ENCODE measurements at places on chromosomes 2 and 18.

GRCh38 chr18:45688833-45689232 lies 35.1 kb upstream of the SLC14A1 start:
- peak; percentile 27 for DNase-seq

DNA sequence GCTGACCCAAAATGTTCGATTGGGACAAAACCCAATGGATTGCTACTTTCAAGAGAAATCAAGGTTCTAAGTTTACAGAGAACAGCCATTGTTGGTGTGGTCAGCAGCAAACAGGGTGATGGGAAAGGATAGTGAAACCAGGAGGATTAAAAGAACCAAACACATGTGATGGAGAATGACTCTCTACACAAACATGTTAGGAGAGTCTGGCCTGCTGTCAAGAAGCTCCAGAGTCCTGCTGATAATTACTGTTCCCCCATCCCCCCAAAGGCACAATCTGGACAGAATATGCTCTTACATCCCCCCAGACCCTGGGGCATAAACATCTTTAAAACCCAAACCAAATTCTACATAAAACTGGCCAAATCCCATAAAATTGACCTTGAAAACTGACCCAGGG lies 32.0 kb upstream of the ACYP2 start:
- no peak for DNase-seq

DNA sequence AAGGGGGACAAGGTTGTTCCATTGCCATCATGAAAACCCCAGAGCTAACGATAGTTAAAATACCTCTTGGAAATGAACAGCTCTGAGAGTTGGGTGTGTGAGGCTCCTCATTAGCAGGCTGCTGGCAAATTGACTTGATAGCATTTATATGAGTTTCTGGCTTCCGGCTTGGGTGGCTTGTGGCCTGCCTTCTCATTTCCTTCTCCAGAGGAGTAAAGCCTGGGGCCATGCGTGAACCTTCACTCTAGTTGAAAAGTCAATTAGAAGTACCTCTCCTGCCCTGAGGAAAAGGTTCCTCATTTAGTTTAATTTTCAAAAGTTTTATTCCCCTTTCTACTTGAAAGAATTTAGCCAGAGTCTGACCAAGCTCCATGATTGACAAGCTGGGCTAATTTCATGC lies 67.1 kb downstream of the MGAT5 start:
- DNase-seq = no peak

DNA sequence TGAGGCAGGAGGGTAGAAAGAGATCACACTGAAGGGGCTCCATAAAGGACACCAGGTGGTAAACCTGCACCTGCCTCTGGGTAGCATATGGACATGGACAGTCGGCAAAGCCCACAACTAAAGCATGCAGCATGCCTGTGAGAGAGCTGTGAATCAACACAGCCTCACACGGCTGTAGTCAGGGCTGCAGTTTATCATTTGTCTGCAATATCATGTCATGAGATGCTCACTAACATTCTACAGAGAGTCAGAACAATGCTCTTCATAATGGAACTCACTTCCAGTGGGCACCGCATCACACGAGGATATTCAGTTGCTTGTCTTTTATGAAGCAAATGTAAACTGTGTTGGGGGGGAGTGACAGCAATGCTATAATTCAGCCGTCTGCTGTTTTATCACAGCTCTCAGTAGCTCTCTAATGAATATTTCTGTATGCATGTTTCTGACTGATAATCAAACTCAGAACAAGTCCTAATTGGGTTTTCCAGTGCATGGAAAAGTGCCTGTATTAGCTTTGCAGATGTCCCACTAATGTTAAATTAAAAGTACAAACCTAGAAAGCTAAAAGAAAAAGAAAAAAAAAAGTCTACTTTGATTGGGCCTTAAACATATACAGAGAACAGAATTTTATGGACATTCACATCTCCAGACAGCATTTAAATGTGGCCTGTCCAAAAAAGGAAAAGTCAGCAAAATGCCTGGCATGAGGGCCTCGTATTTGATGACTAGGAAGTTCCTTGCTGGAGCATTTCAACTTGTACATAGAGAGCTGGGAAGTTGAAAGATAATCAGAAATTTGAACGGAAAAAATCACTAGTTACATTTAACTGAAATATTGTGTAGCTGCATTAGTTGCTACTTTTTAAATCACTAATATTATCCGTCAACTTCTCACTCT lies 406.1 kb upstream of the SOX11 start:
- DNase-seq = no peak

- DNase-seq = no peak
These were observed 51.7 kb downstream of the VIT start for GRCh38 chr2:36748166-36748565.

- no peak for DNase-seq
These were observed 130.6 kb downstream of the FMNL2 start for GRCh38 chr2:152465541-152465940.

DNA sequence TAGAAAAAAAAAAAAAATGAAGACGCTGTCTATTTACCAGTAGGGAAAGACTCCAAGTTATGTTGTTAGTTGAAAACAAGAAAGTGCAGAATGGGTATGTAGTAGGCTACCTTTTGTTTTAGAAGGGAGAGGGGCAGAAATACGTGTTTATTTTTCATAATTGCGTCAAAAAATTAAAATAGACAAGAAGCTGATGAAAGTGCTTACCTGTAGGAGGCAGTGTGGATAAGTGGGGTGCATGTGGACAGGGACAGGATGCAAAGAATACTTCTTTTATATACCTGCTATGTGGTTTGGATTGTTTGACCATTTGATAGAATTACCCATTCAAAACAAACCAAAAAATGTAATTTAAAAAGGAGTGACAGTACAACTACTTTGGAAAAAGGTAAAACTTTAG lies 3.0 kb upstream of the GCG start:
- no peak for DNase-seq

DNA sequence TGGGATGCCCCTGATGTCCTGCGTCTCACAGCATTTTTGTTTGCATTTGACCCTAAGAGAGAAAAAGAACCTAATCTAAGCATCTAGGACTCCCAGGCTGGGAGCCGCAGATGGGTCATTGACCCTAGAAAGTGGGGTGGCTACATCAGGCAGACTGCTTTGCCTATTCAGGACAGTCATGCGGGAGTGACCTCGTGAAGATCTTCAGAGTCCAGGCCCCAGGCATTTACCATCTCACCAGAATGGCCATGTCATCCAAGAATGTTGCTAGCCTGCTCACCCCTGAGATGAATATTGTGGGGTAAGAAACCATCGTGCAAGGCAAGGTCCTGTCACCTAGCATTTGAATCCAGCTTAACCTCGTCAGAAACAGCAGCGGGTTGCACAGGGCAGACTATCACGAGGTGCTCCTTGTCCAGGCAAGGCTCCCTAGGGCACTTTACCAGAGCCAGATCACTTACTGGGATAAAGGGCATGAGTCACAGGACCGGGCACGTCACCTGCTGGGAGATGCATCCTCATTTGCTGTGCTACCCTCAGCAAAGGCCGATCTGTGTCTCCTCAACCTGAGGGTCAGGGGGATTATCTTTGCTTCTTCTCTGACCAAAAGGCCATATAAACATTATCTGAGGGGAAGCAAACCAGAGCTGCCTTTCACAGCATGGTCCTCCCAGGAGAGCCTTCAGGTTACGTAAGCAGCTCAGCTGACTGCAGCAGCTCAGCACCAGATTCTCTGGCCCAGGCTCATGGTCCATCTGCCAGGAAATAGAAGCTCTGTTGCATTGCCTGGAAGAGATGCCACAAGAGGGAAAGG lies 162.3 kb downstream of the ACKR3 start:
- DNase-seq = no peak

GRCh38 chr2:134167015-134167414 lies 86.9 kb upstream of the MGAT5 start:
- DNase-seq = no peak

GRCh38 chr18:24212939-24213338 lies 74.1 kb downstream of the CABYR start:
- no peak for DNase-seq

GRCh38 chr2:133489641-133490410 lies 78.4 kb downstream of the NCKAP5 start:
- no peak for DNase-seq

- DNase-seq = no peak
These were observed 35.5 kb upstream of the TTR start for GRCh38 chr18:31555971-31556747.

DNA sequence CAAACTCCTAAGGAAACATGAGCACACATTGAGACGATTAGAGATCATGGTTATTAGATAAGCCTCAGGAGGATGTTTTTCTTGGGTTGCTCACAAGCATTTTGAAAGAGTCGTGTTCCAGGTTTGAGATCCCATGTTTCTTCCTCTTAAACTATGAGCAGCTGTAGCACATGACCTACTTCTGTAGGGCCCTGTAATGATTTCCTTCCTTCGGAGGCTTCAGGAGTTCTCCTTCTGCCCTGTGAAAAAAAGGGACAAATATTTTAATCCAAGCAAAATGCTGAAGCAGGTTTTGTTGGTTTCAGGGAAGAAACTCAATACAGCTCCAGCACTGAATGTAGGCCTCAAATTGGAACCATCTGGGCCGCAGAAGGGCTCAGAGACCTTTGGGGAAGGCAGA lies 82.6 kb downstream of the POU3F3 start:
- DNase-seq = no peak

DNA sequence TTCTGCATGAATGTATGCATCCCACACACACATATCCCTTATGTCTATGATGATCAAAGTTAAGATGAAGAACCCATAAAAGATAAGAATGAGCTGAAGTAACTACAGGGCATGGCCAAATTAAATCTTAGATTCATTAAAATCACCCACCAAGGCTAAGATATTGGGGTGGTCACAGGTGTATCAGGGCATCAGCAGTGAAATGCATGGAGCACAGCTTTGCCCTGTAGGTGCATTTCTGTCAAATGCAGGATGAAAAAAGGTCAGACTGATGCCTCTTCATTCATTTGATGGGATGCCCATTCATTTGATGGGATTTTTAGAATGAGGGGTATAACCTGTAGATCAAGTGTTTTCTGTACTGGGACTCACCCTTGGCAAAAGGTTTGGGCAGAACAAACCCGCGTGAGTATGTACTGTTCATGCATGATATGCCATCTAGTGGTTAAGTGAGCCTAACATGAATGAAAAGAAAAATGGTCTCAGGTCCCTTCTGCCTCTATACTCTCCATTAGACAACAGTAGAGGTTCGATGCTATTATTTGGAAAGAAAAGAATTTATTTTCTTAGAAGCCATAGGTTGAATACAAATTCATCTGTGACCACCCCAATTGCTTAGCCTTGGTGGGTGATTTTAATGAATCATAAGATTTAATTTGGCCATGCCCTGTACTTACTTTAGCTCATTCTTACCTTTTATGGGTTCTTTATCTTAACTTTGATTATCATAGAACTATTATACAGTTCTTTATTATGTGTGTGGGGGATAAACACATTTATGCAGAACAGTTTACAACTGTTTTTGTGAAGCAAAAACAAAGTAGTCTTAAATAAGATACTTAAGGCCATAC lies 43.2 kb upstream of the NOSTRIN start:
- no peak for DNase-seq

GRCh38 chr18:76977684-76978232 lies 154.8 kb downstream of the MBP start:
- no peak for DNase-seq

DNA sequence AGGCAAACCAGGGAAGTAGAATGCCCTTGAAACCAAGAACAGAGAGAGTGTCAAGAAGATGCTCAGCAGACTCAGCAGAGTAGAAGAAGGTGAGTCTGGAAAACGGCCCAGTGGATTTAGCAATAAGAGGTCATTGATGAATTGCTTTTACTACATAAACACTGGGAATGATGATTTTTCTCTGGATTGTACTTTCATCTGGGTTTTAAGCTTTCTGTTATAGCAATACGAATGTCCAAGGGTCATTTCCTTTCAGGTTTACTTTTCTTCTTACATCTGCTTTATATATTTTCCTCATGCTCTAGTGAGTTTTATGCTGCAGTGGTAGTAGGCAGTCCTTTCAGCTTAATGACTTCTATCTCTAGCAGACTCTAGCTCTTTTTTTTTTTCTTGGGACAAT lies 16.9 kb downstream of the EML6 start:
- no peak for DNase-seq

DNA sequence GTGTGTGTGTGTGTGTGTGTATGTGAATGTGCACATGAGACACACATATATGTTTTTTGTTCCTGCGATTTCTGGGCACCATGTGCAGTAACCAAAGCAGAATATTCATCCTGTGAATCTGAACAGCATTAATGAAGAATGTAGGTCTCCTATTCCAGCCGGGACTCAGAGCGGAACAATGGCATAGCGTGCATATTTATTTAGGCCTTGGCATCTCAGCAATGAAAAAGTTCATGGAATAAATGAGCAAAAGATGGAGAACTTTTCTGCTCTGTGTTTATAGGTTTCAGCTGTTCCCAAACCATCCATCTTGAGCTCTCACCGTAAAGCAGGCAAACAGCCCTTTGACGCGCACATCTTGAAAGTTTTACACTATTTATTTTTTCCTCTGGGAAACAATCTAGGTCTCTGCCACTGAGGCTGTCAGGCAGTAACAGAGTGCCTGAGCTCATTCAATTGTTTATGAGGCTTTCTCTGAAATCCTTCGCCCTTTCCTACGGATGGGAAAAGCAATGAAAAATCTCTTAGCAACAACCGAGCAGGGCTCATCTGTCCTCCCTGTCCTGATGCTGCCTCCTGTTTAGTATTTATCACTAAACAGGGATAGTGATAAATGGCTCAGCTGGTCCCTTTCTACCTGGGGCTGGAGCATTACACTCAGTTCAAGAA lies 146.2 kb upstream of the MSH6 start:
- DNase-seq = no peak

- DNase-seq = no peak
These were observed 491.0 kb downstream of the CDH2 start for GRCh38 chr18:27685807-27686412.

GRCh38 chr2:102975996-102976975 lies 214.5 kb downstream of the TMEM182 start:
- no peak for DNase-seq

GRCh38 chr2:240567137-240567871 lies 980 bp upstream of the RNPEPL1 start:
- DNase-seq = no peak

GRCh38 chr2:15730545-15731212 lies 139.0 kb downstream of the DDX1 start:
- no peak for DNase-seq

GRCh38 chr2:224584111-224584784 lies 915 bp downstream of the CUL3 start:
- no peak for DNase-seq

GRCh38 chr2:238162846-238163441 lies 4.2 kb downstream of the ERFE start:
- DNase-seq = no peak

DNA sequence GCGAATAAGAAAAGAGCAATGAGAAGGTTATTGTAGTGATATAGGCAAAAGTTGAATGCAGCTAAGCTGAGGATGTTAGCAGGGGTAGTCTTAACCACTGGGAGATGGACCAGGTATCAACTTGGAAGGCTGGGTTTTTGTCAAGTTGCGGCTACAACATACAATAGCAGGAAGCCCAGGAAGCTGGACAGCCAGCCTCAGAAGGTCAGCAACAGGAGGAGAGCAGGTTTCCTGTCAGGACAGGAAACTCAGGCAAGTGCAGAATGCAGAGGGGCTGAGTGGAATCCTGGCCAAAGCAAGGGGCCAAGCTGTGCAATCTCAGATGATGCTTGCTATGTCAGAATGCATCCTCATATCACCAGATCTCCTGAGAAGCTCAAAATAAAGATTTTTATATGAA lies 530.0 kb upstream of the ID2 start:
- no peak for DNase-seq
